Activated gamma-delta T cell treated with Interleukin-2 at 50 U/mL for 16 hours (primary cell): ENCODE measurements at places on chromosomes 2 and 18.

- DNase-seq: no peak
Observed at GRCh38 chr2:140440815-140441214, 1660.6 kb upstream of the NXPH2 start.

DNA sequence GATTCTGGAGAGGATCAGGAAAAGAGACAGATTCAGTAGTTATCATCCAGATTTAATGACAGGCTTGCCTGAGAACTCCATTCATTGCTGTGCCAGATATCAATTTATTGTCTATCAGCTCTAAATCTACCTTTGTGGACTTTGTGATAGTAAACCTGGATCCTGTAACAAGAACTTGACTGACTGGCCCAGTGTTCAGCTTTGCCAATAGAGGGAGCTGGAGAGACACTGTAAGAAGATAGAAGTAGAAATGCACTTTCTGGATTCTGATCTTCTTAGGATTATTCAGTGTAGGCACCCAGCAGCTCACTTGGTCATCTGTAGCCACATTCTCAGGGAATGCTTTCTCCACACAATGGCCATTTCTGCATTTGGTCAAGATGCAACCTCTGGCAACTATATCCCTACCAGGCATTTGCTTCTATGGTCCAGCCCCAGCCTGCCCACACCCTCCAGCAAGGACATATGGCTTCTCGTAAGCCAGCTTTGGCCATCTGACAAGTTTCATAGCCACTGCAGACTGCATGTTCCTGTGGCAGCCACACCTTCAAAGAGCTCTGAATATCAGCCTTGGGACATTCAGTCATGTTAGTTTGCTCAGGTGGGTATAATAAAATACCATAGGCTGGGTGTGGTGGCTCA is 6.1 kb upstream of the SERPINB8 start:
- DNase-seq: peak; percentile 53

DNA sequence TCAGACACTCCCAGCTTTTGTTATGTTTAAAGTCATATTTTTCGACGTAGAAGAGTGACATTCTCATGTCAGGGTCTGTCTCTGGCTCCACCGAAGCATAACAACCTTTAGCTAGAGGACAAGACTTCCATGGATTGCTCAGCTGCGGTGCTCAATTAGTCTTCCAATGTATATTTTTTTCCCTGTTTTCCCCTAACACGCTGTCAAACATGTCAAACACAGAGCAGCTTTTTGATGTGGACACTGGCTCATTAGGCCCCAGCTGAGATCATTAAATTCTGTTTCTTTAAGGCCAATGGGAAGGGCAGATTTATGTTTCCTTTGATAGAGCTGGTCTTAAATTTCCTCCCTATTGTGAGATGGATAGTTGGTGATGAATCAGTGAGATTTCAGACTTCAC is 525.4 kb downstream of the PIK3C3 start:
- no peak for DNase-seq

- no peak for DNase-seq
Observed at GRCh38 chr2:230772156-230772555, 59.5 kb downstream of the CAB39 start.

GRCh38 chr2:24075259-24075658 is 867 bp downstream of the SF3B6 start:
- no peak for DNase-seq

GRCh38 chr2:144920755-144921530 is 401.0 kb upstream of the ZEB2 start:
- no peak for DNase-seq

DNA sequence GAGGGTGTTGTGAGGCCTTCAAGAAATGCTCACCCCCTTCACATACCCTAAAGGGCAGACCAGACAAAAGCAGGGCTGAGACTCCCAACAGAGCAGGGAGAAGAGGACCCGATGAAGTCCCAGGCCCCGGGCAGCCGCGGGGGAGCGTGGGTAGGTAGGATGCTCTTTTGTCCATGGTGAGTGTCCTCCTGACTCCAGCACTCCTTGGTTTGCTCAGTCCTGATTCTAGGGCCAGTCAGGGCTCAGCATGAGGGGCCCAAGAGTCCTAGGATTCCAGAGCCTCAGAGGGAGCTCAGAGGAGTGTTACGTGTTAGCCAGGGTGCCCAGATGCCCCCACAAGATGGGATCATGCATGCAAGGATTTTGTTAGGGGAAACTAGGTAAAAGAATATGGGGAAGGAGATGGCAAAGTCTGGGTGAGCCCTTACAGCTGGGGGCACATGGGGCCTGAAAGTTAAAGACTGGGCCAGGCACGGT is 64.8 kb downstream of the SMAD7 start:
- no peak for DNase-seq

GRCh38 chr2:145802133-145802532 is 1282.2 kb upstream of the ZEB2 start:
- no peak for DNase-seq
